ENCODE measurements at places on chromosomes 1 and 21.

DNA sequence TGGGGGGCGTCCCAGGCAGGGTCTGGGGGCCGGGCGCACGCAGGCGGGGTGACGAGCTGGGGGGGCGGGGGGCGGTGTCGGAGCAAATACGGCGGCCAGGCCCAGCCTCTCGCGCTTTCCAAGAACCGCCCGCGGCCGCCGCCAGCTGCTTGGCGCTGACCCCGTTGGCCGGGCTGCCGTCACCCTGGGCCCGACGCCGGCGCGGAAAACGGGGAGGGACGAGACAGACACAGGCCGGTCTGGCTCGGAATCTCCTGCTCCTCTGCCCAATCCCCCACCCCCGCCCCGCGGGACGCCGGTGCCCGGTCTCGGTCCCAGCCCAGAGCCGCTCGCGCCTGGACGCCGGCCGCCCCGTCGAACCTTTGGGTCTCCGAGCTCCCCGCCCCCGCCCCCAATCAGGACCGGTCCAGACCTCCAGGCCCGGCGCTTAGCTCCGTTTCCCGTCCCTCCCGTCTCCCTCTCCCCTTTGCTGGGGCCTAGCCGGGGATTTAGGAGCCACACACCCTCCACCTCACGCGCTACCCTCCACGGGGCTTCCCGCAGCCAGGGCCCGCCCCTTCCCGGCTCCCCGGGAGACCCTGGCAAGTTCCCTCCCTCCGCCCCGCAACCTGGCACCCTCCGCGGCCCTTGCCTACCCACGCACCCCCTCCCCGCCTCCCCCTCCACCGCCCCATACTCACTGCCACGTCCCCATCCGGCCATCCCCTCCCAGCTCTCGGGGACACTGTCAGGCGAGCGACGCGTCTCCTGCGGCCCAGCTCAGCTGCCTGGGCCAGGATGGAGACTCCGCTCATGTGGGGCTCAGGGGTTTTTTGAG lies 800 bp upstream of the MMP23B start:
- DNase-seq, result peak; percentile 56

DNA sequence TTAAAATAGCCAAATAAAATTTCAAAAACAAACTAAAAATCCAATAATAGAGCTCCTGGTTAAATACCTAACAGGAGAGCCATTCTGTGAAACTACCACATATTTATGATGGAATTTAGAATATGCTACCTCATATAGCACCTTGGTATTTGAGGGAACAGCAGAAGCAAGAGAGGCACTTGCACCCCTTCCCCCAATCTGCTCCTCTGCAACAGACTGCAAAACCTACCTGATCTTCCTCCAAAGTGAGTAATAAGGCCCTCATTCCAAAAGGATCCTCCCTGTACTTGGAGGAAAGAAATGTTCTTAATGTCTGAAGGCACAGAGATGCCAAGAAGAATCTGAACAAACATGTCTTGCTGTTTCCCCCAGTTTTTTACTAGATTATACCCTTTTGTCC lies 28.1 kb upstream of the RNPC3 start:
- DNase-seq, result no peak

- DNase-seq, result no peak
Measured at GRCh38 chr21:42041711-42042110, 29.4 kb upstream of the UMODL1 start.

GRCh38 chr1:160394673-160395072 lies 5.7 kb upstream of the VANGL2 start:
- no peak for DNase-seq

- DNase-seq, result no peak
Measured at GRCh38 chr1:181023265-181024057, 791 bp upstream of the STX6 start.

DNA sequence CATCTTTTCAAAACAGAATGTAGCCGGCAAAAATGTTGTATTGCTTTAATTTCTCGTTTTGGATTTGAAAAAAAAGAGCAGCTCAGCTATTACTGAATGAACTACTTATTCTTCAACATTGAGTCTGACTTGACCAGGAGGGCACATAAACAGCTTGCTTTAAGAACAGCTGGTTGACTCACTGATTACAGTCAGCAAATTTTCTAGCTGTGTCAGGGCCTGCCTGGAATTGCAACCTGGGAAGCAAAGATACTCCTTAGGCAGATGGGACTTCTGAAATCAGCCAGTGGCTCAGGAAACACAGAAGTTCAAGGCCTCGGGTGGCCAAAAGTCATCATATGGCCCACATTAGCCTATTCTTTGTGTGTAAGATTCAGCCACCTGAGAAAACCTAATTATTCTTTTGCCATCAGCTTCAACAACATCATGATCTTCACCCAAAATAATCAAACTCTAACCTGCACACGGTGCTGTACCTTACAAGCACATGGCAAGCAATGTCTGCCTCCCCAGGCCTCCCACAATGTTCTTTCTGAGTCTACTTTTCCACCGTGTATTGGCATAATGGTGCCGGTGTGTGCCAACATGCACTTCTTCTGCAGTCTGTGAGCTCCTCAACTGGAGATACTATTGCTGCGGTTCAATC lies 307.2 kb downstream of the HHIPL2 start:
- DNase-seq, result no peak

DNA sequence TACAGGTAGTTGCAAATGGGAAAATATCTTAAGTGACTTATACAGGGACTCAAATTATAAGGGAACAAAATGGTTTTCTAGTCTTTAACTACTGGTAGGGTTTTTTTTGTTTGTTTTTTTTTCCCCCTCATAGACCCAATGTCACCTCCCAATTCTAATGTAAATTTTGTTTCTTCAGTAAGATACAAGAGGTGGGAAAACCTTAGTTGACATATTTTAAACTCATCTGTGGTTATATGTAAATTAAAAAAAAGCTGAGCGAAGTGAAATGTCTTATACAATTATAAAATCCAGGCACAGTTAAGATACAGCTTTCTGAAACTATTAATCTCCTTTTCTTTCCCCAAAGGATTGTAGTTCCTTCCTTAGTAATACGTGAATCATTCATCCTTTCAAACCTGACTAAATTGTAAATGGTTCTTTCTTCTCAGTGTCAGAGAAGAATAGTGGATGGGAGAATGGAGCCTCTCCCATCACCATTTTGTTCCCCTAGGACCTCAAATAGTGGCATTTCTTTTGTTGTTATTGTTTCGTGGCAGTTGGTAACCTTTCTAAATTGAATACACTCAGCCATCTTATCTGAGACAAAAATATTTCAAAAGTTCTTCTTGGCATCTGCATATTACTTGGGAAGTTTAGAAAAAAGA lies 11.2 kb downstream of the TSEN15 start:
- DNase-seq, result no peak

- no peak for DNase-seq
Measured at GRCh38 chr1:79472067-79472656, 465.6 kb upstream of the ADGRL4 start.

GRCh38 chr1:203037509-203038190 lies 11.4 kb downstream of the PPFIA4 start:
- DNase-seq, result no peak

Data from CD4-positive, alpha-beta T cell treated with Interleukin-1 beta for 1 hour (primary cell).